Left lobe of liver (tissue), 2 donors: ENCODE measurements at places on chromosomes 3 and 15. TPM values are rescaled to one million over a fixed set of nuclear protein-coding genes. Genes with fewer than 3 reads are reported as not detected.

DNA sequence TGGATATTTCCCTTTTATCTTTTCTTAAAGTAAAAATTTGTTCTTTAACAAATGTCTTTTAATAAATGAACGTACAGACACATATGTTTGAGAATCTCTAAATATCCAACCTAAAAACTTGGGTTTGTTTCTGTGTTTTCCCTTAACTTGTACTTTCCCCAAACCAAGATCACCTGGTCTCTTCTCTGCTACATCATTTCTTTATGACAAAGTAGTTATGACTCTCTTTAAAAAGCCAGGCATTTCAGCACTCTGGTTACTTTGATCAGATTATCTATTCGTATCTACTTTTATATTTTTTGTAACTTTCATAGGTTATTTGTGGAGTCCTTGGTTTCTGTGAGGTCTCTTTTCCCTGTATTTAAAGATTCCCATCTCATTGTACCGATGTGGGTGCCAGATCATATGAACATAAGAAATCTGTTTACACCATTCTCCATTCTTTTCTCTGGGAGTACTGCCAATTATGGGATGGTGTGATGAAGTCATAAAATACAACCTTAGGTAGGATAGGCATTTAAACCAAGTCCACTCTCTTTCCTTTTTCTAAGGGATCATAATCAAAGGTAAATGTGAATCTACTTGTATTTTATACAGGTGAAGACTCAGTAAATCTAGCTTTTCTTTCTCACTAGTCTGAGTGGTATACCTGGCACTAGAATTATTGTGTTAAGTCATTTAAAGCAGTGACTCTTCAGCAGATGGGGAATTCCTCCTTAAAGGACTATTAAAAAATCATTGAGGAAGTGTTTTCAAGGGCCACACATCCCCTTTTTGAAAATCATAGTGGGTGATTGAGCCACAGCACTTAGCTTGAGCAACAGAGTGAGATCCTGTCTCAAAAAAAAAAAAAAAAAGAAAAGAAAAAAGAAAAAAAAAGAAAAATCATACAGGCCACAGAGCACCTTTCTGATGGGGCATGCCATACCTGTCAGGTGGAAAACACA lies 12.4 kb upstream of the NFKBIZ start:
- DNase-seq = no peak

- DNase-seq = no peak
These were observed 102.5 kb upstream of the TJP1 start for GRCh38 chr15:29924750-29925149.

DNA sequence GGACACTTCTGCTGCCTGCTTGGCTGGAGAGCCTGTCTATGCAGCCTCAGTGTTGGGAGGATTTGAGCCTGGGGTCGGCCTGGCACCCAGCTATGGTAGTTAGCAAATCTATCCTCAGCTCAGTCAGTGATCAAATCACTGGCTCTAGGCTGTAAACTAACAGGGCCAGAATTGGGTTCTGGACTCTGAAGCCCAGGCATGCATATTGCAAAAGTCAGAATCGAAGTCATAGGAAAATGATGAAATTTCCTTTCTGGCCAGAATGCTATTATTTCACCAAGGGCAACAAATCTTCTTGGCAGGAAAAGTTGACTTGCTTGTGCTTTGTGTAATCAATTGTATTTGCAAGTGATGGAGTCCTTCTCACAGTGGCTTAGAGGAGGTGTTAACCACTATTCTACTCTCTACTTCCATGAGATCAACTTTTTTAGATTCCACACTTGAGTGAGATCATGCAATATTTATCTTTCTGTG lies 482.6 kb upstream of the TPRG1 start:
- DNase-seq = peak; percentile 64

SCN5A gene
- total RNA-seq = 0.05 TPM

GRCh38 chr3:19899264-19899663 lies 34.8 kb downstream of the EFHB start:
- DNase-seq = no peak

DNA sequence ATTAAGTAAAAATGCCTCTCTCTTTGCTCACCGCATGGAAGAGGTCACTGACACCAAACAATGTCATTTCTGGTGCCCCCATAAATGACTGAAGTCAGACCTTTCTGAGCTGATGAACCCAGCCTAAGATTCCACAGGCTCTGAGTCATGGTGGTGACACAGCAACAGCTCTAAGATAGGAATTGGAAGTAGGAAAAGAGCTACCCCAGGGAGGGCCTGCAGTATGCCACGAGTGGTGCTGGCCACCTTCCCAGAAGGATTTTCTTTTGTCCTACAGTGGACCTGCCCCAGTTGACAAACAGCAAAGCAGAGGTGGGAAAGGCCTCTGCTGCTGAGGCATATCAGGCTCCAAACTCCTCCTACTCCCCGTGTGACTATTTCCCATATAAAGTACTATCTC lies 208.1 kb downstream of the MINAR1 start:
- no peak for DNase-seq

TICRR gene
- 0.10 TPM for total RNA-seq

PARL gene
- total RNA-seq = 25.5 TPM

- no peak for DNase-seq
These were observed 281.8 kb upstream of the TGFBR2 start for GRCh38 chr3:30324587-30324986.

GRCh38 chr3:180820400-180820799 lies 92.1 kb upstream of the FXR1 start:
- DNase-seq = no peak

CCR8 gene
- not detected for total RNA-seq

DNA sequence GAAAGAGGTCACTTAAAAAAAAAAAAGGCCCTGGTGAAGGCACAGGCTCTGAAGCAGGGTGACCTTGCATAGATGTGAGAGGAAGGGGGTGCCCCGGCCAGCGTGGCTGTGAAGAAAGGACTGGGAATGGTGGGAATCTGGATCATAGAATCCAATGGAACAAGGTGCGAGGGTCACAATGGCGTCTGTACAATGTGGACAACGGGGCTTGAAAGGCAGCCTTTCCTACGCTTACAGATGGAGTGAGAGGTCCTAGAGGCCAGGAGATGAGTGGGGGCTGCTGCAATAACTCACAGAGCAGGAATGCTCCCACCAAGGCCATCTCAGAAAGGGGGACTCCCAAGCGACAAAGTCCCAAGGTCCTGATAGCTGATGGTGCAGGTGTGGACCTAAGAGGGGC lies 162.2 kb downstream of the ATP10A start:
- DNase-seq = peak; percentile 16

- DNase-seq = no peak
These were observed 52.7 kb upstream of the GCNT3 start for GRCh38 chr15:59558851-59559250.

- DNase-seq = no peak
These were observed 88.8 kb downstream of the IGSF11 start for GRCh38 chr3:118945834-118946233.

- no peak for DNase-seq
These were observed 188.4 kb downstream of the RAP2B start for GRCh38 chr3:153350420-153350819.

DNA sequence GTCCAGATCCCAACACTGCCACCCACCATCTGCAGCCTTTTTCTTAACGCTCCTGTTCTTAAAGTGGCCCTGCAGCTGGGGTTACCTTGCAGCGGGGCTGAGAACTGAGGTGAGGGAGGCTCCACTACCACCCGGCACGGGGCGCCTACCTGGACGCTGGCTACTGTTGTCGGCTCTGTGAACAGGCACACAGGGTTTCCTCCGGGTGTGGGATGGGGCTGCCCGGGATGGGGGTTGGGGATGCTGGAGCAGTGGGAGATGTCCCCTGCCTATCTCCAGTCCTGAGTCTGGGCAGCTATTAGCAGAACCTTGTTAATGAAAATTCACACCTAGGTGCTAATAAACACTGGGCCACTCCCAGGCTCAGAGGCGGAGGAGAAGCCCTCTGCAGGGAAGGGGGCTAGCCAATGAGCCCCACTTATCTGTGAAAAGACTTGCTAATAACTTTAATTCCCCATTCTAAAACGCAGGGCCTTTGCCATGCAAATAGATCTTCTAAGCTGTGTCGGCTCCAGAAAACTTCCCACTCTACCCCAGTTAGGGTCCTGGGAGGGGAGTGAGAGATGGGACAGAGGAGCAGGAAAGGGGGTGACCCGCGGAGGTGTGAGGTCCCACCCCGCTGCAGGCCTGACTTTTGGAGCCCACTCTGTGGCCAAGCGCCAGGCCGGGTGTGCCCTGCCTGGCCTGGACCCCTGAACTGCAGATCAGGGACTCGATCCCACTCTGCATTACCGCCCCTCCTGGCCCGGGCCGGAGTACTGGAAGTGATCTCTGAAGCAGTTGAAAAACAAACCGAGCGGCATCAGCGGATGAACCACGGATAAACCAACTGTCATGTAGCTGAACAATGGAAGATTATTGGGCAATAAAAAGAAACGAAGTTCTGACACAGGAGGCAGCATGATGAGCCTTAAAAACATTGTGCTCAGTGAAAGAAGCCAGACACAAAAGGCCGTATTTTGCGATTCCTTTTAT lies 3.1 kb downstream of the MESP1 start:
- no peak for DNase-seq

- DNase-seq = no peak
These were observed 12.7 kb upstream of the CILP start for GRCh38 chr15:65223996-65224395.

GALNT15 gene
- 2.7 TPM for total RNA-seq

DNA sequence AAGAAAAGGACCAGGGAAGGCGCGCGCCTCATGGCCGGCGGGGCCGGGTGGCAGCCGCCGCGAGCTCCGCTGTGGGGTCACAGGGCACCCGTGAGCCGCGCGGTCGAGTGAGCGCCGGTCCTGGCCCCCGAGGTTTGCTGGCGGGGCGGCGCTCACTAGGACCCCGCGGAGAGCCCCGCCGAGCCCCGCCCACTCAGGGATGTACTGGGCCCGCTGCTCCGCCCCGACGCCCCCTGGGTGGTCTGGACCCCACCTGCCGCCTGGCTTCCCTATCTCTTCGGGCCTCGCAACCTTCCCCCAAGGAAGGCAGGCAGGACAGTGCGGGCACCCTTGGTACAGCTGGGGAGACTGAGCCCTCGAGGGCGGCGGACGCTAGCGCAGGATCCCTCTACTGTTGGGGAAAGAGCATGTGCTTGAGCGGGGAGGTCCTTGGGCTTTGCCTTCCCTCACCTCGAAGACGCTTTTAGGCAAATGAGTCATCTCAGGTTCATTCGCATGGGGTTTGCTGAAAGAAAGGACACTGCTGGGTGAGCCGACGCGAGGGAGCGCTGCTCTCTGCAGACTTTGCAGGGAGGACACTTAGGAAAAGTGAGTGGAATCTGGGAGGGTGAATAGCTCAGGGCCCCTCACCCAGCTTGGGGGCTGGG lies at the start of gene CHRNB4:
Gene CHRNB4, minus strand, starts transcription at position 109 of the 647 bp plus-strand sequence. Its CDS starts 77 bp downstream, at position 32.
- no peak for DNase-seq

DNA sequence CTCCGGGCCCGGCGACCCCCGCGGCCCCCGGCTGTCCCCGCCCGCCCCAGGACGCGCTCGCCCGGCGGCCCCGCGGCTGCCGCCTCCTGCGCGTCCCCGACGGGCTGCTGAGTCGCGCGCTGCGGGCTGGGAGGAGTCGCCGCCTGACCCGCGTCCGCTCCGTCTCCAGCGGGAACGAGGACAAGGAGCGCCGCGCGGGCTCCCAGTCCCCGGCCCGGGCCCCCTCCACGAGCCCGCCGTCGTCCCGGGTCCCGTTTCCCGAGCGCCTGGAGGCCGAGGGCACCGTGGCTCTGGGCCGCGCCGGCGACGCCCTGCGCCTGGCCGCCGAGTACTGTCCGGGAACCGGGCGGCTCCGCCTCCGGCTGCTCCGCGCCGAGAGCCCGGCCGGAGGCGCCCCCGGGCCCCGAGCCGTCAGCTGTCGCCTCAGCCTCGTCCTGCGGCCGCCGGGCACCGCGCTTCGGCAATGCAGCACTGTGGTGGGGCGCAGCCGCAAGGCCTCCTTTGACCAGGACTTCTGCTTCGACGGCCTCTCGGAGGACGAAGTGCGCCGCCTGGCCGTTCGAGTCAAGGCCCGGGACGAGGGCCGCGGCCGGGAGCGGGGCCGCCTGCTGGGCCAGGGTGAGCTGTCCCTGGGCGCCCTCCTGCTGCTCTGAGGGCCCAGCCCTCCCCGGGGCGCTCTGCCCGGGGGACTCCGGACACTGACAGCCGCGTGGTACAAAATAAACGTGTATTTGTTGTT lies 1.5 kb downstream of the C2CD4A start:
- peak; percentile 65 for DNase-seq

SMCO1 gene
- not detected for total RNA-seq

- DNase-seq = no peak
These were observed 67.2 kb upstream of the BCL6 start for GRCh38 chr3:187812496-187812895.

GRCh38 chr3:131067983-131068382 lies 41.3 kb downstream of the NEK11 start:
- no peak for DNase-seq

- DNase-seq = no peak
These were observed 615.5 kb downstream of the ROBO2 start for GRCh38 chr3:77655396-77655795.

GOLGA6A gene
- total RNA-seq = 1.6 TPM

DNA sequence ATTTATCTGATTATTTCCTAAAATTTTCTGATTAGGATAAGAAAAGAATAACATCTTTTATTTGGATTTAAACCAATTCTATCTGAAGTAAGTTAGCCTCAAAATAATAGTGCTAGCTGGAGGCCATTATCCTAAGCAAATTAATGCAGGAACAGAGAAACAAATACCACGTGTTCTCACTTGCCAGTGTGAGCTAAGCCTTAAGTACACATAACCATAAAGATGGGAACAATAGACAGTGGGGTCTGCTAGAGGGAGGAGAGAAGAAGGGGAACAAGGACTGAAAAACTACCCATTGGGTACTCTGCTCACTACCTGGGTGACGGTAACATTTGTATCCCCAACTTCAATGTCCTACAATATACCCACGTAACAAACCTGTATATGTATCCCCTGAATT lies 31.3 kb upstream of the LYSMD4 start:
- DNase-seq = no peak

CHRNA3 gene
- total RNA-seq = not detected

- no peak for DNase-seq
These were observed 563.2 kb downstream of the GBE1 start for GRCh38 chr3:81198216-81198615.

DNA sequence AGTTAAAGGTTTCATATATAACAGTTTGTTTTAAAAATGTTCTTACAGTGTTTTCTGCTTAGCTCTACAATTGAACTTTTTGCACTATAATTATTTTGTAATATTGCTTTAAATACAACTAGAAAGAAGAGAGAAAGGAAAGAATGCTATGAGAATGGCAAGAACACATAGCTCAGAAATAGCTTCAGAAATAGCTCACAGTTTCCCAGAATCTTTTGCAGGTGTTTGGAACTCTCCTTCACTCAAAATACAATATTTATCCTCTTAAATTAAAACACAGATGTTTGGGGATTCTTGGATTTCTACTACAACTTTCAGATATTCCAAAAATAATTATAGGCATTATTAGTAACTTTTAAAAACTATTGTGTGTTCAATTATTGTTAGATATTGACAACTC lies 658.0 kb upstream of the DPPA4 start:
- DNase-seq = no peak

CFAP100 gene
- not detected for total RNA-seq

GRCh38 chr3:114362815-114363214 lies 69.0 kb downstream of the TIGIT start:
- no peak for DNase-seq

DNA sequence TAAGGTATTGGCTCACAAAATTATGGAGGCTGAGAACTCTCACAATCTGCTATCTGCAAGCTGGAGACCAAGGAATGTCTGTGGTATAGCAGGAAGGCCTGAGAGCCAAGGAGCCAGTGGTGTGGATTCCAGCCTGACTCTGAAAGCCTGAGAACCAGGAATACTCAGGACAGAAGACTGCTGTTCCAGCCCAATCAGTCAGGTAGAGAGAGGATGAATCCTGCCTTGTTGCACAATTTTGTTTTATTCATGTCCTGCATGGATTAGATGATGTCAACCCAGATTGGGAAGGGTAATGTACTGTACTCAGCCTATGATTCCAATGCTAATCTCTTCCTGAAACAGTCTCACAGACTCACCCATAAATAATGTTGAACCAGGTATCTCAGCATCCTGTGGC lies 312.4 kb upstream of the KCNMB2 start:
- DNase-seq = no peak
